Pons (tissue), 1 donor: ENCODE measurements at places on chromosomes 7 and 10.

GRCh38 chr7:101075646-101076045 lies 9.6 kb upstream of the TRIM56 start:
- DNase-seq = peak; percentile 56

DNA sequence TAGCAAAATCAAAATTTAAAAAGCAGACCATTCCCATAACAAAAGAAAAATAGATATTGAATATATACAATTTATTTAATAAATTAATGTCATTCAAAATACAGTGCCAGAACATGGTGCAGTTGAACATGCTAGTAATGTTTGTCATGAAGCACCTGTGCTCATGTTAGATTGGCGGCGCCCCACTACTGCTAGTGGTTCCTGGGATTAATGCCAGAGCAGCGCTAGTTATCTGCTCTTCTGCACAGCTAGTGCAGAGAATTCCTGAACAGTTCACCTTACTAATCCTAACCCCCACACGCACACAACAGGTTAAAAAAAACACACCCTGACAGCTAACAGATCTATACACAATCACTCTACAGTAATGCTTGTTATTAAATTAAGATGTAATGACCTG lies 23.4 kb downstream of the KBTBD2 start:
- DNase-seq = no peak

GRCh38 chr7:50812841-50813475 lies 30.3 kb upstream of the GRB10 start:
- DNase-seq = no peak

- no peak for DNase-seq
These were observed 31.9 kb downstream of the RNLS start for GRCh38 chr10:88551246-88551645.

DNA sequence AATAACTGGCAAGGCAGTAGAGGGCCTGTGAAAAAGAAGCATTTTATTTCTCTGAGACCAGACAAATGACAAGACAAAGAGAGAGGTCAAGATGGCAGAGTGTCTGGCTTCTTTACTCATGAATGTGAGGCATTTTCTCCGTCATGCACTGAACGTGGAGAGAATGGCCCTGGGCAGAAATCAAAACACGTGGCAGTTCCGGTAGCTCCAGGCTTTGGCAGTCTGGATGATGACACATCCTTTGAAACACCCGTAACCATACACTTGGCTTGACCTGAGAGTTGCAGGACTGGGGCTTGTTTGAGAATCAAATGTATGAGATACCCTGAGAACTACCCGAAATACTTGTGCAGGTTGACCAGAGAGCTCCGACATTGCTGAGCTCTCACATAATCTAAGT lies 537.6 kb downstream of the ACTR3B start:
- no peak for DNase-seq

DNA sequence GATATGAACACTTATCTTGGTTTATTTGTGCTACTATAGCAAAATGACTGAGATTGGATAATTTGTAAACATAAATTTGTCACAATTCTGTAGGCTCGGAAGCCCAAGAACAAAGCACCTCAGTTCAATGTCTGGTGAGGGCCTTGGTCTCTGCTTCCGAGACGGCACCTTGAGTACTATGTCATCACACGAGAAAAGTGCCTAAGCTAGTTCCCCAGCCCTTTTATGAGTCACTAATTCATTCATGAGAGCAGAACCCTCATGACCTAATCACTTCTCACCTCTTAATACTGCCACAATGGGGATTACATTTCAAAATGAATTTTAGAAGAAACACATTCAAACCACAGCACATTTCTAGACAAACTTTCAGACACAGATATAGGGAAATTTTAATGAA lies 52.0 kb upstream of the PRSS1 start:
- no peak for DNase-seq

DNA sequence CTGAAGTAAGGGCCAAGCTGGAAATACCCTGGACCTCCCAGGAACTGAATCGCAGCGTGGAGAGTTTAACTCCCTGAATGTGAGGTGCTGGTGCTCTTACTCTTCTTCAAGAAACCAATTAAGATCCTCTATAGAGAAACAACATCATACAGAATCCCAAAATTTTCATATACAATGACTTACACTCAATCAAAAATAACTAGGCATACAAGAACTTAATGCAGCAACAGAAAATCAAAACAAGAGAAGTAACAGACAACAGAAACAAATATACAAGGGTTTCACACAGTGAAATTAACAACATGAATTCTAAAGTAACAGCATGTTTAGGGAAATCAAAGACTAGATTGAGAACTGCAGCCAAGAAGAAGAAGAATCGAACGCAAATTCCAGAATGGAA lies 37.7 kb downstream of the RNF216 start:
- DNase-seq = no peak

GRCh38 chr7:16774294-16774693 lies 20.7 kb downstream of the TSPAN13 start:
- DNase-seq = no peak

DNA sequence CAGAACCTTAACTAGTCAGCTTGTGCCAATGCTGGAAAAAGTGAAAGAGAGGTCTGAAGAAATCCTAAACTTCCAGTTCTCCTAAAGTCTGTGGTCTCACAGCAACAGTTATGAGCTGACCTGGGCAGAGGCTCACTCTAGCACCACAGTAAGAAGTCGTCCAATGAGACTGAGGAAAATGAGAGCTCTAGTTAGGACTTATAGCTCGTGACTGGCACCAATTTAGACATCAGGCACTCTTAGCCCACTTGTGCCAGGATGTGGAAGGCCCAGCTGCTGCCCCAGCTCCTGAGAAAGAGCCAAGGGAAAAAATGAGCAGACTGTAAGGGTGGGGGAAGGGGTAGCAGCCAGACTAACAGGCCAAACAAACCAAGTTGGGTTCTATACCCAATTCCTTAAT lies 7.6 kb downstream of the MMS19 start:
- DNase-seq = peak; percentile 89

DNA sequence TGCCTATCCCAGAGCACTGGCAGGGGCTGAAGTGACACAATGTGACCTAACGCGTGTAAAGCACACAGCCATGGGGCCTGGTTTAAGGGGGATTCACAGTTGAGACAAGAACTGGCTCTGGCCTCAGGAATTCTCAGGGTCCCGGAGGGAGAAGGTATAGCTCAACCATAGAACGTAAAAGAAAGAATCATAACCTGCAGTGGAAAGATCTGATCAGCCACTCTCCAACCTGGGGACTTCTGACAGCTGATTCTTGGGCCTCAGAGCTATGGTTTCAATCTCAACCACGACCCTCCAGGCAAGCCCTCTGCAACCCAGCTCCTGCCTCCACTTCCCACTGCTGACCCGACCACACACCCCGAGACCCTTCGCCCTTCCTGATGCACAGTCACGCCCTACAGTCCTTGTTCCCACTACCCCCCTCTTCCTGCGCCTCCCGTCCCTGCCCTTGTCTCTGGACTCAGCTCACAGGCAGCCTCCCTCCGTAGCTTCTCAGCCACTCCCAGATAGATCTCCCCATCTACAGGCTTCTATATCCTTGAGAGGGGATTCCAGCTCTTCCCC lies 245.2 kb downstream of the BUB3 start:
- no peak for DNase-seq
